Hematopoietic multipotent progenitor cell treated with erythropoietin and hydrocortisone succinate and interleukin-3 and kit ligand, for 6 days (in vitro differentiated cells): ENCODE measurements at places on chromosomes 13 and 19.

DNA sequence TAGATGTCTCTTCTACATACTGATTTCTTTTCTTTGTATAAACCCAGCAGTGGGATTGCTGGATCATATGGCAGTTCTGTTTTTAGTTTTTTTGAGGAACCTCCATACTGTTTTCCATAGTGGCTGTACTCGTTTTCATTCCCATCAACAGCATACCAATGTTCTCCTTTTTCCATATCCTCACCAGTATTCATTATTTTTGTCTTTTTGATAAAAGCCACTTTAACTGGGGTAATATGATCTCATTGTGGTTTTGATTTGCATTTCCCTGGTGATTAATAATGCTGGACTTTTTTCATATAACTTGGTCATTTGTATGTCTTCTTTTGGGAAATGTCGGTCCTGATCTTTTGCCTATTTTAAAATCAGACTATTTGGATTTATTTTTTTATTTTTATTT, 108.5 kb downstream of the PAN3 start:
- DNase-seq, result no peak

DNA sequence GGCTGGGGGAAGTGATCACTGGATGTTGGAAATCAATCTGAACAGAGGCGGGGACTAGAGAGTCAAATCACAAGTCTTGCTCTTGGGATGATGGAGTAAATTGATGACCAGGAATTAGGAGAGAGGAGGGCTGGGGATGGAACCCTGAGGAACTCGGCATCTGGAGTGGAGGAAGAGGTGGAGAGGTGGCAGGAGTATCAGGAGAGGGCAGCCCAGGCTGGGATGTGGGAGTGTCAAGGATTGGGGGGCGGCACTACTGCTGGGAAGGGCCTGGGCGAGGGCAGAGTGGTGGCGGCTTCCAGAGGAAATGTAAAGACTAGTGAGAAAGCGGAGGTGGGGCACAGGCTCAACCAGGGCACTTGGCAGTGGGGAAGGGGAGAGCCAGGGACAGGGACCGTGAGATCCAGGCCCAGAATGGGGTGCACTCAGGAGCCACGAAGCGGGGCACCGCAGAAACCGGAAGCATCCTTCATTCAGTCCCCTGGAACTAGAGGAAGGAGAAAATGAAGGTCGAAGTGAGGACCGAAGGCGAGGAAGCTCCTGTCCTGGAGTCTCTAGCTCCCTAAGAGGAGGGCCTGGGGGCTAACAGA, 81.2 kb upstream of the GPR183 start:
- DNase-seq, result no peak

DNA sequence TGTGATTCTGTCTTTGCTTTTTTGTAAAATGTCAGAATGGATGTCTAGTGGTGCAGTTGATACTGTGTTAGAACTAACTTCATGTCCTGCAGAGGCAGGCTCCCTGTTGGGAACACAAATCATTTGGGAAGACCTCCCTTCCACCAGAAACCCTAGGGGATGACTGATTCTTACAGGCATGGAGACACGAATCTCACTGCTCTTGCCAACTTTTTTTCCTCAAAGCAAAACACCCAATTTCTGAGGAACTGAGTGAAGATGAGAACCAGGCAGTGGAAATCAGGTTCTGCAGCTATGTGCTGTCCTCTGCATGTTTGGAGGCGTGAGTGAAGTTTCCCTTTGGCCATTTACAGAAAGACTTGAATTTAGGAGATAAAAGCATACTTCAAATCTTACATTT, 87.5 kb upstream of the CSNK1A1L start:
- no peak for DNase-seq

DNA sequence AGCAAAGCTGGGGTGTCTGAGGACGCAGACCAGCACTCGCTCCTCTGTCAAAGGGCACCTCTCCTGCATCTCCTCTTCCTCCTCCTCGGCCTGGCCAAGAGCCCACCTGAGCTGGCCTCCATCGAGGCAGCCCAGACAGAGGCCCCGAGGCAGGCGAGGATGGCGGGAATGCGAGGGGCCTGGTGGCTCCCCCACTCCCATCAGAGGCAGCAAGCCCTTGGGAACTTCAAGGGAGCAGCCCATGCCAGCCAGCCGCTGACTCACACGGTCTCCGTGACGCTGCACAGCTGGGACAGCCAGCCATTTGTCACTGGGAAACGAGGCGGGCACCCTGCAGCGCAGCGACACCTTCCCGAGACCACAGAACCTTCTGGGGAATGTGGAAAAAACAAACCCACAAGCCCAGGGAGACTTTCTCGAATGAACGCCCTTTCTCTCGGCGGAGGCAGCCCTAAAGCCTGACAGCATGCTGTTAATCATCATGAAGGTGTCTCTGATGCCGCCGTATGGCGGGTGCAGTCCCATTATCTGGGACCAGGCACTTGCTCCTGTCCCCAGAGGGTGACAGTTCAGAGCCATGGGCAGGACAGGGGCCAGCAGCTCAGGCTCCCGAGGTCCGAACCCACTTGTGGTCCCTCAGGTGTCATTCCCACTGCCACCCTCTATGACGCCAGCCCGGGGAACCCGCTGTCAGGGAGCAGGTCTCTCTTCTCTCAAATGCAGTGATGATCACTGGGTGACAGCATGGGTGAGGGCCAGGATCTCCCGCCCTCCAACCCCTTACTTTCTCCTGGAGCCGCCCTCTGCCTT, 53.0 kb downstream of the PEPD start:
- DNase-seq, result no peak

DNA sequence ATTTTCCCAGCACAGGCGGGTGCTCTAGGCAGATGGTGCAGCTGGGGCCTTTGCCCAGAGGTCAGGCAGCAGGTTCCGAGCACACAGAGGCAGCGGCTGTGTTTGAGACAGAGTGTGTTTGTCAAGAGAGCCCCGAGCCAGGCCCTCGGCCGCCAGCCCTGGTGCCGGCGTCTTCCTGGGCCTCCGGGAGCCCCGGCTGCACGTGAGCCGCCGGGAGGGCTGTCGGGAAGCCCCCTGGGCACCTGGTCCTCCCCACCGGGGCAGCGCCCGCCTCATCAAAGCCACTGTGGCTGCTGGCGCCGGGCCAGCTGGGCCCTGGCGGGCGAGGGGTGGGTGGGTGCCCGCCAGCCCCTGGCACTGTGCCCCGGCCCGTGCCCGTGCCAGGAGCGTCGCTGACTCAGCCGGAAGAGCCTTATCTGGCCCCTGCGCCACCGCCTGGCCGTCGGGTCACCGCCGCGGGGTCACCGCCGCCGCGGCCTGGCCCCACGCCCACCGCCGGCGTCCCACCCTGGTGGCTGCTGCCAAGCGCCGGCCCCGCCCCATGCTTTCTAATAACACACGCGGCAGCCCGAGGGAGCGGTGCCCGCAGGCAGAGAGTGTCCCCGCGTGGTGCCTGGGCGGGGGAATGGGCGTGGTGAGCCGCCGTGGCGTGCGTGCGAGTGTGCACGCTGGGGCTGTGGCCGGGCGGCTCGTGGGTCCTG, 14.9 kb downstream of the ARID3A start:
- peak; percentile 96 for DNase-seq

GRCh38 chr13:97112446-97113152, 109.5 kb upstream of the MBNL2 start:
- no peak for DNase-seq

DNA sequence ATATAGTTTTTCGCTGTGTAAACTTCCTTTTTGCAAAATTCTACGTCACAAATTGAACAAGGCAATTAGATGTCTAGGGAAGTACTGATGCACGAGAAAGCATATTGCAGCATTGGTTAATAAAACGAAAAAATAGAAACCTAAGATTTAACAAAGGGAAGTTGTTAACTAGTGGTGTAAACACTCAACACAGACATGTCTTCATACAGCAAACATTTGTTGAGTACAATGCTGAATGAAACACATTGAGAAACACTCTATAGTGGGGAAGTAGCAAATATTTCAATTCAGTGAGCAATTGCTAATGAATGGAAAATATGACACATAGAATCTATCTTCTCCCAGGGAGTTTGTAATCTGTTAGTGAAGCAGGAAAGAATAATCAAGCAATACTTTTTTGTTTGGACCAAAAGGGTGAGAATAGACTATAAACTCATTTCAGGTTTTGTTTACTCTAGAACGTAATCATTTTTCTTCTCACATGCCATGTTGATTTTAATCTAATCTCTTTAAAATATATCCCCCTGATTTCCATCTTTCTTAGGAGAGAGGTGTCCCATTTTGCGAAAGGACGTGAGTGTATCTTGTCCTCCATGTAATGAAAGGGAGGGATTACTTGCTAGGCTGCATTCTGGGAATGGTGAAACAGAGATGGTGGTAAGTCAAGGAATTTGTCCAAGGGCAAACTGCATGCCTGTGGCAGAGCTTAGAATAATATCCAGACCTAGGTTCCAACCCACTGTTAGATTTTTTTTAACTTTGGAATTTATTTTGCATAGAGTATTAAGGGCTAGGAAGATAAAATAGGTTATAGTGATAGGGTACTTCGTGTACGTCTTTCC, 1.7 kb upstream of the ANKRD10 start:
- peak; percentile 53 for DNase-seq

DNA sequence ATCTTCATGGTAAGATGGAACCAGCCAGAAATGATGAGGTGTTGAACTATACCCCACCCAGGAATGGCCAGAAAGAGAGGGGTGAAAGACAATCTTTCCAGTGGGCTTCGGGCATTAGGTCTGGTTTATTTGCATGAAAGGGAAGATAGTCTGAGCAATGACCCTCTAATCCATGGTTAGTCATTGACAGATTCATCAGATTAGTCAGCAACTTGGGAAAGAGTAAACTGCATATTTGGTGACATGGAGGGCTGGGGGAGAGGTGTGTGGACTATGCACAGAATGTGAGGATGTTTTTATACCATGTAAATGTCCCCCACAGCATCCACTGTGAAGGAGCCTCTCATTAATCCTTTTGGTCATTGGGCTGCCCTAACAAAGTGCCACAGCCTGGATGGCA, 30.1 kb upstream of the USP12 start:
- no peak for DNase-seq

GRCh38 chr13:110696776-110697175, 9.1 kb downstream of the CARS2 start:
- DNase-seq, result no peak

DNA sequence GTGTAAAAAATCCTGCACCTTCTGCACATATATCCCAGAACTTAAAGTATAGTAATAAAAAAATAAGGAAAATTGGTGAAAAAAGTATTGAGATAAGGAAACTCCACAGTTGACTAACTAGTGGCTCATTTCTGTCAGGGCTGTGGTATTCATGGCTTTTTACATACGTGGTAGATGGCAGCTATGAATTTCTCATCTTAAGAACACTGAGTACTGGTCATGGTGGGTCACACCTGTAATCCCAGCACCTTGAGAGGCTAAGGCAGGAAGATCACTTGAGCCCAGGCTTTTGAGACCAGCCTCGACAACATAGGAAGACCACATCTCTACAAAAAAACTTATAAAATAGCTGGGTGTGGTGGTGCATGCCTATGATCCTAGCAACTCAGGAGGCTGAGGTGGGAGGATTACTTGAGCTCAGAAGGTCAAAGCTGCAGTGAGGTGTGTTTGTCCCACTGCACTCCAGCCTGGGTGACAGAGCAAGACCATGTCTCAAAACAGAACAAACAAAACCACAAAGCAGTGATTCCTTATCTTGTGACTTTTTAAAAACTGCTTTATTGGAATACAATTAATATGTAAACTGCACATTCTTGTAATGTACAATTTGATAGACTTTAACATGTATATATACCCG, 16.8 kb downstream of the SLAIN1 start:
- no peak for DNase-seq
